H1 (cell line): ENCODE measurements at places on chromosomes 2 and 18.

GRCh38 chr18:76923485-76924085, 101.2 kb downstream of the ZNF236 start:
- peak; percentile 15 for DNase-seq

- no peak for DNase-seq
These were observed 45.2 kb upstream of the NFU1 start for GRCh38 chr2:69482471-69482870.

- no peak for DNase-seq
These were observed 1059.2 kb upstream of the LRRTM1 start for GRCh38 chr2:81363800-81364199.

DNA sequence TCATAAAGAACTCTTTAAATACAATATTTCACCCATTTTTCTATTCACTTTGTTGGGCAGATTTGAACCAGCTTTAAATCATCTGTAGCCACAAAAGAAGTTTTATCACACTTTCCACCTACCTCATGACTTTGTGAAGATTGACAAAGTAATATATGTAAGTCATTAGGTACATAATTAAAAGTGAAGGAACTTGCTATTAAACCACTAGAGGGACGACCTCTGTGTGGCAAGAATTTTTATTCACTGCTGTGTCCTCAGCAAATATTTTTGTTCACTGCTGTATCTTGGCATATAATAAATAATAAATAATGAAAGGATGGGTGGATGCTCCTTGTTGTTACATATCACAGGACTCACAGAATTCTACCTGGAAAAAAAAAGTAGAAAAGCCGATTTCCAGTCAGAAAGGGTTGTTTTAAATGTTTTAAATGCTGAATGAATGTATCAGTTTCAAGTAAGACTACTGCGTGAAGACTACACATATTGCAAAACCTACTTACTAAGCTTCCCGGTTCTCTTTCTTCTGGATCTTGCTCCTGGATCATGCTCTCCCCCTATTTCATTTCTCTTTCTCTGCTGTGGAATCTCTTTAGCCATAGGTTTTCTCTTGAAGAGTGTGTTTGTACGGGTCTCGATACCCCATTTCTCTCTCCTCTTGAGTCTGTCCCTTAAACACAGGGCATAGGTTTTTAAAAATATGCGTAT, 44.8 kb downstream of the KCMF1 start:
- no peak for DNase-seq

GRCh38 chr2:173680574-173680973, 284.6 kb downstream of the SP3 start:
- no peak for DNase-seq

DNA sequence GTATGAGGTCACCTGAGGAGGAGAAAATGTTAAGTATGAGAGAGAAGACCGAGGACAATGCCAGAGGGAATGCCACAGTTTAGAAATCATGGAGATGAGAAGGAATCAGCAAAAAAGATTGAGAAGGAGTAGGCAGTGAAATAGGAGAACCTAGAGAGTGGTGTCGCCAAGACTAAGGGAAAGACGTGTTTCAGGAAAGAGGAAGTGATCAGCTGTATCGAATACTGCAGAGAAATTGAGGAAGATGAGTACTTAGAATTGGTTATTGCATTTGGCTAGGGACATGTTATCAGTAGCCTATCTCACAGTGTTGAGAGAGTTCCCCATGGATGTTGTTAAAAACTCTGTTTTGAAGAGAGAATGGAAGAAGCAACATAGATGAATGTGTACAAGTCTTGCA, 112.3 kb downstream of the GALNT1 start:
- DNase-seq: no peak
